ENCODE measurements at places on chromosomes 1 and 21.

- DNase-seq = peak; percentile 18
These were observed 142.5 kb downstream of the TIAM1 start for GRCh38 chr21:31201548-31201947.

DNA sequence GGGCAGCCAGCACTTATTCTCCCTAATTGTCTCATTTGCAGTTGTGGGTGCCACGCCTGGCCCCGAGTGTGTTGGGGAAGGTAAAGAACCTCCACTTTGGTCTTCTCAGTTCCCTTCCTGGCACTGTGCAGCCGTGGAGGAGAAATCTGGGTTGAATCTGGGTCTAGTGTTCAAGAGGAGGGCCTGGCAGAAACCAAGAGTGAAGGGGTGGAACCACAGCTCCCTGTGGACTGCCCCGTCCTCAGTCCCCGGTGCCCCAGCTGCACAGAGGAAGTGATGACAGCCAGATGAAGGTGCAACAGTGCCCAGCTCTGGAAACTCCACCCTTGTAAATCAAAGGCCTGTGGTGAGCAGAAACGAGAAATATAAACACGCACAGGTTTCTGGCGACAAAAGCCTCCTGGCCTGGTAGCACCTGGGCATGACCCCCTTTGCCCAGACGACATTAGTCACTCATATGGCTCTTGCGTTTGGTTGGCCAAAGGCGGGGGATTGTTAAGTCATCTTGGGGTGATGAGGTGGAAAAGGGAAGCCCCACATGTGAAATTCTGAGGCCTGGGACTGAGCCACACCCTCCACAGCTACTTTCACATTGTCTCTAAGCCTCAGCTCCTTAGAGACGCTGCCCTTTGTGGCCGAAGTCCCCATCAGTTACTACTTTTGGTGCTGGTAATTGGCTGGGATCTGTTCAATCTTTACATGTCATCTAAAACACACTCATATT, 4.2 kb upstream of the ECE1 start:
- no peak for DNase-seq

DNA sequence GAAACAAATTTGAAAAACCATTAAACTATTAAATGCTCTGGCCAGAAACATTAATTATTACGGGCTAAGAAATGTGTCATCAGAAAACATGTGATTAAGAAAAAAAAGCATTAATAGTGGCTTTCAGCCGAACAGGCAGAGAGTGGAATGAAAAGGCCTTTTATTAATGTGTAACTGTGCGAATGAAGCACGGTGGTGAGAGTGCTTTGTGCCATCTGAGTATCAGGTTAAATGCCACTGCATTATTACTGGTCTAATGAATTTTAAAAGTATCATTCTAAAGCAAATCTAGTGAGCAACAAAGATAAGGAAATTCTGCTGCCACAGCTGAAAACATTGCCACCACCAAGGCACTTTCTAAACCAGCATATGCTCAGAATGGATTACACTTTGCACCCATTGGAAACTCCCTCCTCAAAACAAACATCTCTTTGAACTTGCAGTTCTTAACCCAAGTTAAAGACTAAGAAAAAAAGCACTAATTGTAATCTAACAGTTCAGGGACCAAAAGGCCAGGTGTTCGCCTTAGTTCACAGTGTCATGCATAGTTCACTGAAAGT, 30.0 kb upstream of the SSX2IP start:
- DNase-seq = no peak

DNA sequence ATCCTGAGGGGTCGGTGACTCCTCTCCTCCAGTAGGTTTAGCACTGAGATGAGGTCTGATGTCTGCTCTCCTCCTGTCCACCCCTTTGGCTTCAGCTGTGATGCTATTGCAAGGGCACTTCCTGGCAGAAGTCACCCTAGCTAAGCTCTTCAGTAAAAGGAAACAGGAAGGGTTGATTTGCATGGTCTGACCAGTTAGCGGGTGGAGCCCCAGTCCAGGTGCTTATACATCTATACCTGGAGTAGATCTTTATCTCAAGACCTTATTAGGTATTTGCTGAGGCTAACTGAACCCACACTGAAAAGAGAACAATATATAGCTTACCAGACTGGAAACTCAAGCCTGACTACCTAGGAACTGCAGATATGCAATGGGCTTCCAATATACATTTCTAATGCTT, 28.9 kb upstream of the NFASC start:
- no peak for DNase-seq

GRCh38 chr21:25428537-25428936, 178.7 kb downstream of the MRPL39 start:
- DNase-seq = no peak

GRCh38 chr21:44010429-44010828, 1.7 kb upstream of the TRAPPC10 start:
- DNase-seq = no peak

DNA sequence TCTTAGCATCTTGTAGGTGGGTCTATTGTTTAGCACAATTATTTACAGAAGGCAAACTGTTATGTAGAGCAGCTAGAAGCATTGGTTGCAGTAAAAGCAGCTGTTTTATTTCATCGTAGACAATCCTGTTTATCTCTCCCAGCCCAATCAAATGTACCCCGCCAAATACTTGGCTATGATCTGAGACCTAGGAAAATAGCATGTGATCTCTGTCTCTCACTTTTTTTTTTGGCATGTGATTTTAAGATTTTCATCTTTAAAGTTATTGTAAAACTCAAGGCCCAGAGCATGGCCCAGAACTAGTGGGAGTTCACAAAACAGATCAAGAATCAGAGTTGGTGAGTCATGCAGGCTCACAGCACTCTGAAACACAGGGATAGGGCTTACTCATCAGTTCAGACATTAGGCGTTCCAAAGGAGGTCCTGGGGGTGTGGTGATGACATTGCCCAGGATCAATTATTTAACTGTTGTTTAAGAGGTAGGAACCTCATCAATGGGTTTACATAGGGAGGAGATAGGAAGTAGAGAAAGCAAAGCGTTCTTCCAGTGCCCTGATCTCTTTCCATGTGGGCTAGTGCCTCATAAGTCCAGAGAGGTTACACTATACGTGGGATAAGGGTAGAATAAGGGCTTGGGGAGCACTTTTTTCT, 40.2 kb downstream of the TBX19 start:
- DNase-seq = peak; percentile 82

DNA sequence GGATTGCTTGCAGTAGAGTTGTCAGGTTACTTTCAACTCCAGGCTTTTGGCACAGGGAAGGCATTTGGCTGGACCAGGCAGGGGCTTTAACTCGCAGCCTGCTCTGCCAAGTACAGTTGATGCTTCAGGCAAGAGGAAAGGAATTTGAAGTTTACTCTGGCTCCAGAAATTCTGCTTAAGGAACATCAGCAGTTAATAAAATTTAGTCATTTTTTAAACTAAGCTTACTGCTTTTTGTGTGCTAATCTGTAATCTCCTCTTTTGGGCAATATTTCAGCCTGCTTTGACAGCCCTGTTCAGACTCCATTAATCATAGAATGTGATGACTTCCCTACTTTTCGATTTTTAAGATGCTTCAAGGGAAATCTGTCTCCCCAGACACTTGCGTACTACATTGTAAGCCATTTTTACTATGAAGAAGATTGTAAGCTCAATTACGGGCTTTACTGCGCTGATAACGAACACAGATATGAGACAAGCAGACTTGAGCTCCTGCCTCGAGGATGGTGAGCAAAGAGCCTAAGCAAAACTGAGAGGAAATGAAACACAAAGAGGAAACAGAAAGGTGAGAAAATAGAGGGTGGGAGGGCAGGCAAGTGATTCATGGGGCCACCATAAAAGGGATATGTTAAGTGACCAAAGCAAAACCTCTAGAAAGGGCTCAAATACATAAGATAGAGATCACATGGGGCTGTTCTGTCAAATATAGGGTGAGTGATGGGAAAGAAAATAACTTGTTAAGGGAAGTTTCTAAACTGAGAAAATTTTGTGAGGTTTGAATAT, 76.6 kb upstream of the VAV3 start:
- DNase-seq = no peak
